ENCODE measurements at places on chromosomes 5 and 9.

DNA sequence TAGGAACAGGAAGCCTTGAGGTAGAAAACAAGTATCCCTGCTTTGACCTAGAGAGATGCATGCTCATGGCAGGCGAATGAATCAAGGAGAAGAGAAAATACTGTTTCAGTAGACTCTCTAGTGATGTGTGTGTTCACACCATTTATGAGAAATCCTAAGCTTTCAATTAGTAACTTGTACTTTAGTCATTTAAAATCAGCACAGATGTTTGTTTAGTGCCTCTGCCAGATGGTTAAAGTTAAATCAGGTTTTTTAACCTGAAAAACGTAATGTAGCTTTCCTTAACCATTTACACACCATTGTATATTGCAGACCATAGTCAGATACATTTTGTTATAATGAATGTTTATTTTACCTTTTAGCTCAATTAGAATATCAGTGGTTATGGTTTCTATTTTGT is 5.0 kb downstream of the TJP2 start:
- DNase-seq: no peak

- DNase-seq: no peak
Measured at GRCh38 chr5:59831326-59832010, 62.1 kb downstream of the PDE4D start.

DNA sequence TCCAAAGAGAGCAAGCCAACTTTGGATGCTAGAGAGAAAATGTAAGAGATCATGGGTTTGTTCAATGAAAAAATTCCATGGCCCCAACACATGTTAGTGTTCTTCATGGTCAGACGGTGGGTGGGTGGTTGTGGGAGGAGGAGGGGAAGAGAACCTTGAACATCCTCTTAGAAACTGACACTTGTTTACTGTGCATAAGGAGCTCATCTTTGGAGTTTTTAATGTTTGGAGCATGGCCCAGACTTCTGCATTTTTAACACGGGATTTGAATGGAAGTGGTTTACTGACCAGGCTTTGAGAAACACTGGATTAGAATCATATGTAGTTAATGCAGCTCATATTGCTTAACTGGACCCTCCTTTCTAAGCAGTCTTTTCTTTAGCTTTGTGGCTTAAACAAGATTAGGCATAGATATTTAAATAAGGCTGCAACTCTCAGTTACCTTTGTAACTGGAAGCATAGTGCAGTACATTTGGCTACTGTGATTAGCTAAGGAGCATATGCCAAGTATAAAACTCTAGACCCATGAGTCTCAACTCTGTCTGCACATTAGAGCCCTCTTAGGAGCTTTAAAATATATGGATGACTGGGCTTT is 60.1 kb downstream of the FOCAD start:
- no peak for DNase-seq

DNA sequence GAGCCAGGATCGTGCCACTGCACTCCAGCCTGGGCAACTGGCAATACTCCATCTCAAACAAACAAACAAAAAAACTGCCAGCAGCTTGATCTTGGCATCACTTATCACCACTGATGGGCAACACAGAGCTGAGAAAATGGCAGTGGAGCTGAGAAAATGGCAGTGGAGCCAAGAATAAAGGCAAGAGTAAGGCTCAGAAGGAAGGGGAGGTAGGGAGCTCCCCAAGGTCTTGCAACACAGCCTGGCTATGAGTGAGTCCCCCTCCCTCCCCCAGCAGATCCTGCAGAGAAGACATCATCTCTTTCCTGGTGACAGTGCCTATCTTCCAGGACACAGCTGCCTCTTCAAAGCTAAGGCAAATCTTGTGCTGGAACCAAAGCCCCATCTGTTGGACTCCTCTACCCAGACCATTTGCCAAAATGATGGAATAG is 70.3 kb downstream of the UGCG start:
- no peak for DNase-seq

- no peak for DNase-seq
Measured at GRCh38 chr5:161685461-161685860, at the start of gene GABRA6. TSS of gene GABRA6 (plus strand) at chr5:161685721. CDS start at chr5:161685990, 269 bp downstream.

DNA sequence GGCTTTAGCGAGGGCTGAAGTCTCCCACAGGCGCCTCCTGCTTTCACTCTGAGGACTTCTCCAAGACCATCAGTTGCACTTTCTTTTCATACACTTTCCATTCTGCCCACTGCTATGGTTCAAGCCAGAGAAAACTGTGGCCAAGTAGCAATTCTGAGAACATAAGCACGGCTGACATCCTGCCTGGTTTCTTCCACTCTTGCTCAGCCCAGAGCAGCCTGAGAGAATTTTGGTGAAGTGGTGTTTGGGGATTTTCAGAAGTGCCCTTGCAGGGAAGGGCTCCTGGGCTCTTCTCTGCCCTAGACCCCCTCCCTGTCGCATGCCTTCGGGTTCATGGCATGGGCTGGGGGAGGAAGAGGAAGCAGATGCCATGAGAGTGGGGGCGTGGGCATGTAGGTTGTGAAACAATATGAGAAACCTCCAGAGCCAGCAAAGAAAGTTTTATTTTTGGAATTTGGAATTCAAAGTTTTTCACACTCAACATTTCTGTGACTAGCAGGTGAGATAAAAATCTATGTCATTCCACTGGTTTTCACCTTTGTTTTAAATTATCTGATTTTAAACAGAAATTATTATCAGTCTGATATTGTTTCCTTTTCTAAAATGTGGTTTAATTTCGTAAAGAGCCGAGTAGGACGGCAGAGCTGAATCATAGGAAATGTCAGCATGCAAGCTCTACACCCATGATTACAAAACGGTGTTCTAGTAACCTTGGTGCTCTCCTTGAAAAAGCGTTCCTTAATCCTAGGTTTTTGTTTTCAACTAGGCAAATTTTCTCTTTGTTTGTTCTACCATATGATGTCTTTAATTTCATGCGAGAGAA is 27.8 kb upstream of the TNFSF8 start:
- DNase-seq: no peak

DNA sequence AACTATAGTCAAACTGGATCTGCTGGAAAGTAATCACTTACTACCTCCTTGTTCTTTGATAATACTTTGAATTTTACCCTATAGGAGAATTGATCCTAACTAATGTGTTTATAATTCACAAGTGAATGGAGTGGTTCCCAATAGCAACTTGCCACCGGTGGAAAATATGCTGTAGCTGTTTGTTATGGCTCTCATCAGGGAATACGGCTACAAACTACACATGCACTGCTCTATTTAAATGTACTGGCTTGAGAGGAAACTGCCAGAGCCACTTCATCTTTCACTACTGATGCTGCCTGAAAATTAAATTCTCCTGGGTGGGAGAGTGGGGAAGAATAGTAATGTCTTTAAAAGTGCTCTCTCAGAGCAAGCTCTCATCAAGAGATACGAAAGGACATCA is 448.5 kb upstream of the GRAMD2B start:
- no peak for DNase-seq

GRCh38 chr9:30732060-30732459 is 1652.4 kb upstream of the ACO1 start:
- peak; percentile 2 for DNase-seq

DNA sequence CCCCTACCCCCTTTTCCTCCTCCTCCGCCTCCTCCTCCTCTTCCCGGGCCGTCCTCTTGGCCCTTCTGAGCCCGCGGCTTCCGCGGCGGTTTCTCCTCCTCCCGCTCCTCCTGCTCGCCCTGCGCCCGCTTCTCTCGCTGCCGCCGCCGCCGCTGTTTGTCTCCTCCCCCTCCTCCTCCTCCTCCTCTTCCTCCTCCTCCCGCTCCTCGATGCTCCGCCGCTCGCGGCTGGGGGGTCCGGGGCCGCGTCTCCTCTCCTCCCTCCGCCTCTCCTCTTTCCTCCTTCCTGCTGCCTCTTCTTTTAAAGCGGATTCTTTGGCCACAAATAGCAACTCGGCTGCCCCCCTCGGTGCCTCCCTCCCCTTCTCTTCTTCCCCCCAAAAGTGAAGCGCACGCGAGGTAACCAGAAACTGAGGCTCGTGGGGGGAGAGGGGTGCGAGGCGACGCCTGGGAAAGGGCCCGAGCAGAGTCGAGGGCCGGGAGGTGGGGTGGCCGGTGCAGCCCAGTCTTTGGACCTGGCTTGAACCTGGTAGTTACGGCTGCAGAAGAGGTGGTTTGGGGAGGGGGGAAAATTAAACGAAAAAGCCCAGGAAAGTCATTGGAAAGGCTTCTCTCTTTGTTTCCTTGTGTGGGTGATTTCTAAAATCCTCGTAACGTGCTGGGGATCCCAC is 1058.5 kb upstream of the DMAC1 start:
- no peak for DNase-seq

DNA sequence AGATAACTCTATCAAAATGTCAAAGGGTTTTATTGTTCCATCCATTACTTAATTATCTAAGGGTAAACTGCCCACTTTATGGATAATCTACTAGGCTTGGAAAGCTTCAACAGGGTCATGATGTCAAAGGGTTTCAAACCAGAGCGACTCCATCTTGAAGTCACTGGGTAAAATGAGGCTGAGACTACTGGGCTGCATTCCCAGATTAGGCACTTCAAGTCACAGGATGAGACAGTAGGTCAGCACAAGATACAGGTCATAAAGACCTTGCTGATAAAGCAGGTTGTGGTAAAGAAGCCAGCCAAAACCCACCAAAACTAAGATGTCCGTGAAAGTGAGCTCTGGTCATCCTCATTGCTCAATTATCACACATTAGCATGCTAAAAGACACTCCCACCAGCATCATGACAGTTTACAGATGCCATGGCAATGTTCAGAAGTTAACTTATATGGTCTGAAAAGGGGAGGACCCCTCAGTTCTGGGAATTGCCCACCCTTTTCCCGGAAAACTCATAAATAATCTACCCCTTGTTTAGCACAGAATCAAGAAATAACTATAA is 138.6 kb downstream of the GNAQ start:
- DNase-seq: no peak

DNA sequence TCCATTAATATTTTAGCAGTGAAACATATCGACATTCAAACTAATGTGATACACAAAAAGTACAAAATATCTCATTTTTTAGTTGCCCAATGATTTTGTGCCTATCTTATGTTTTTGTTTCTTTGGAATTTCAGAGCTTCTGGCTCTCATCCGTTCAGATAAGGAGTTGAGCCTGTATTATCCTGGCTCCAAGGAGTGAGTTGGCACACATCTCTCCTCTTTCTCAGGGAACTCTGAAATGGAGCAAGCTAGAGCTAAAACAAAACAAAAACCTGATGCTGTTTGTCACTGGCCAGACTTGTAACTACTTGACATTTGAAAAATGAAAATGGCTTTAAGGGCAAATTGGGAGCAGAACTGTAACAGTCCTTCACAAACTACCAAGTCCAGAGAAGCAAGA is 131.3 kb upstream of the SLC28A3 start:
- DNase-seq: no peak

- no peak for DNase-seq
Measured at GRCh38 chr9:18023332-18023731, 444.5 kb downstream of the SH3GL2 start.

DNA sequence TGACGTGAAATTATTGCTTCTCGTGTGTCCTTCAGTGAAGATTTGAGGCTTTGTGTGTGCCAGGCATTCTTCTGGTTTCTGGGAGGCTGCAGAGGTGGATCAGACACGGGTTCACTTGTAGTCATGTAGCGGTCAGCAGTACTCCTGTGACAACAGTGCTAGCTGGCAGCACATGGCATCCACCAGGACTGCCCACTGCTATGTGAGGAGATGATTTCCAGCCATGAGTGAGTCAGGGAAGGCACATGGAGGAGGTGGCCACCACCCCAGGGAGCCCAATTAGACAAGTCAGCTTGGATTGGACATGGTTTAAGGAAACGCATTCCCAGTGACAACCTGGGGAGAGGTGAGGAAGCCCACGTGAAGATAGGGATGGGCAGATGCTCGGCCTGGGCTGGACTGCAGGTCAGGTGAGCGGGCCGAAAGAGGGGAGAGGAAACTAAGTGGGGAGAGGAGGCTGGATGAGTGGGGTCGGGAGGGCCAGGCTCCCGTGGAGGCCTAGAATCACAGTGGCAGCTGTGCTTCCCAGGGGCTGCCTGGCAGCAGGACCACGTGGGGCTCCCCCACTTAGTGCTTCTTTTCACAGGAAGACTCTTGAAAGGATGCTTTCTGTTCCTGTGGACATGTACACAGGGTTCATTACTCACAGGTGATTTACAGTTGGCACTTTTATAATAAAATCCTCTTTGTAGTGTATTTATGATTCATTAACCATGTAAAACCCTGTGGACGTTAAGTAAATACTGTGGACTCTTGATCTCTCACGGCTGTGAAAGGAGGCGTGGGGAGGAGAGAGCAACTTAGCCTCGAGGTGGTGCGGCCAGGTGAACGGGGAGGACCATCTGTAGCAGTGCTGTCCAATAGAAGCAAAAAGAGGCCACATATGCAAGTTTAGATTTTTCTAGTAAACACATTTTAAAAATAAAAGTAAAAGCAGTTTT is 80.0 kb upstream of the OTULINL start:
- no peak for DNase-seq

- DNase-seq: no peak
Measured at GRCh38 chr9:33450621-33451146, 3.3 kb upstream of the AQP3 start.

GRCh38 chr5:135825373-135826220 is 8.9 kb upstream of the SLC25A48 start:
- DNase-seq: no peak

DNA sequence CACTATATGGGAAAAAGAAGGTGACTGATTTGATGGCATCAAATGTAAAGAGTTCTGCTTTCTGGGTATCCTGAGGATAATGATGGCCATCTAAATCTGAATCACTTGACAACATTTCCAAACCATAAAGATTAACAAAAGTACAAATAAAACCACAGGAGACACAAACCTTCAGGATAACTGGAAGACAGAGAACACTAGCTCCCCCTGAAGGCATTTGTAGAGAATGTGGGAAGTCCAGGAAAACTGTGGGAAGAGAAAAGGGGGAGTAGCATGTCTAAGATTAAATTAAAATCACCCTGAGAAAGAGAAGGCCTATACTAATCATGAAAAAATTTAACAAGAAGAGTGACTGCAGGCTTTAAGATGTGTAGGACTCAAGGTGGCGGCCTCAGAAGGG is 116.2 kb downstream of the PRELID2 start:
- DNase-seq: peak; percentile 22

- no peak for DNase-seq
Measured at GRCh38 chr9:129615407-129616285, 5.3 kb downstream of the C9orf50 start.

GRCh38 chr5:111930449-111930848 is 173.5 kb upstream of the NREP start:
- DNase-seq: no peak

- DNase-seq: peak; percentile 32
Measured at GRCh38 chr5:96016216-96016615, 54.6 kb upstream of the ELL2 start.

DNA sequence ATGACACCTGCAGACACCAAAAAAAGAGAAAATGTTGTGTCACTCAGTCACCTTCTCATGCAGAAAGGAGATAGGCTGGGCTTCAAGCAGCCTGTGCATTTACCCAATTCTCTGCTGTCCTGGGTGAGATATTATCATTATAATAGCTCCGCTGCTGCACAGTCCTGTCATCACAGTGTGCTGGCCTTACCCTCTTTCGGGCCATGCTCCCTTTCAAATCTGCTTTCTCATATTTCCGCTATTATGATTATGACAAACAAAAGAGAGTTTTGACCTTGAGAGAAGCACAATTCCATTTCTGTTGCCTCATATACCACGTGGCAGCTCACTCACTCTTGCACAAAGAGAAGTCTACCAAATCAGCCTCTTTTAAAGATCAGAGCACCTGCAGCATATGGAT is 1350.1 kb upstream of the ACO1 start:
- DNase-seq: peak; percentile 7

- DNase-seq: no peak
Measured at GRCh38 chr5:141258948-141259347, 13.8 kb downstream of the PCDHB15 start.
